ENCODE measurements at places on chromosomes 3 and 15. TPM values are rescaled to one million over a fixed set of nuclear protein-coding genes. Genes with fewer than 3 reads are reported as not detected.

Gene ACAN
- not detected for total RNA-seq

GRCh38 chr15:52421029-52421428 is 107.7 kb downstream of the MYO5A start:
- DNase-seq: no peak

DNA sequence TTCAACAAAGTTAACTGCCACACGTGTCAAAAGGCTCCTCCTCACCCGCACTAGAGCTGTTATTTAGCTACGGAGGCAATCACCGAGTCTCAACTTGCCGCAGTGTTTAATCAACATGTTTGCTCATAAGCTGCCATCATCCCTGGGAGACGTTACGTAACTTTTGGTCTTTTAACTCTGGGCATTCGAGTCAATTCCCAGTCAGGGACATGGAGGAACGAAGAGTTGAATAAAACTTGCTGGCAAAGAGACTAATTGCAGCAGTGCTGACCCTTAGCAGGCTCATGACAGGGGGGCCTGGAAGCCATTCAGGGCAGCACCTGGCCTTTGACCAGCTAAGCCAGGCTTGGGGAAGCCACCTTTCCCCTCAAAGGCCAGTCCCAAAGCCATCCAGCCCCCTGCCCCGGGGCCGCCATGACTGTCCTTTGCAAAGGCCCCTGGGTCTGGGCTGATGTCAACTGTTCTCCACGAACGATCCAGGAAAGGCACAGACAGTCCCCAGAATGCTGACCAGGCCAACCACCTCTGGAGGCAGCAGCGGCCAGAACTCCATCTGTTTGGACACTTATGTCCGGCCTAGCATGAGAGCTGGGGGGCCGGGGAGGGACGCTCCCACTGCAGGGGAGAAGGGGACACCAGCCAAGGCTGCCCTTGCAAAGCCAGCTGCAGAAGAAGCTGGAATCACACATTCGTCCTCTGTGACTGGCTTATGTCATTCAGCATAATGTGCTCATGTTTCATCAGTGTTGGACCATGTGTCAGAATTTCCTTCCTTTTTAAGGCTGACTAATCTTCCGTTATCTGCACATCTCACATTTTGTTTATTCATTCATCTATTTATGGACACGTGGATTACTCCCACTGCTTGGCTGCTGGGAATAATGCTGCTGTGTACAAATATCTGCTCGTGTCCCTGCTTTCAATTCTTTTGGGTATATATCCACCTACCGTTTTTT is 43.7 kb downstream of the PCSK6 start:
- peak; percentile 26 for DNase-seq

DNA sequence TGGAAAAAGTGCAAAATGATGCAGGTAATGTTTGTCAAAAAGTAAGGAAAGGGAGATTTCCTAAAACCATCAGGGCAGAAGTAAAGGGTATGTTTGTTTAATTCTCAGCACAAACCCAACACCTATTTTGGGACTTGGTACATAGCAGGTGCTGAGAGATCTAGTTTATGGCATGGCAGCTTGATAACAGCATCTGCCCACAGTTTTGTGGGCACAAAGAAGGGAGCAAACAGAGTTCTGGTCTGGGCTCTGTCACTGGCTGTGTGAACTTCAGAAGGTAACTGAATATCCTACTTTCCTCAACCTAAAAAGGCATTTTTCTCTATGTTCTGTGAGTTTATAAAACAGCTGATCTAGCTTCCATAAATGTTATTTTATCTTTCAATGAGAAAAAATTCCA is 141.6 kb downstream of the PLCH1 start:
- DNase-seq: no peak

Gene HDC
- 55.8 TPM for total RNA-seq

- DNase-seq: no peak
Measured at GRCh38 chr3:18079739-18080138, 337.3 kb upstream of the TBC1D5 start.

Measured in stomach (tissue), 19 donors.